Endodermal cell (in vitro differentiated cells): ENCODE measurements at places on chromosomes 4 and X. TPM values are rescaled to one million over a fixed set of nuclear protein-coding genes. Genes with fewer than 3 reads are reported as not detected.

- DNase-seq: peak; percentile 49
These were observed 6.5 kb downstream of the NKX3-2 start for GRCh38 chr4:13537832-13538177.

DNA sequence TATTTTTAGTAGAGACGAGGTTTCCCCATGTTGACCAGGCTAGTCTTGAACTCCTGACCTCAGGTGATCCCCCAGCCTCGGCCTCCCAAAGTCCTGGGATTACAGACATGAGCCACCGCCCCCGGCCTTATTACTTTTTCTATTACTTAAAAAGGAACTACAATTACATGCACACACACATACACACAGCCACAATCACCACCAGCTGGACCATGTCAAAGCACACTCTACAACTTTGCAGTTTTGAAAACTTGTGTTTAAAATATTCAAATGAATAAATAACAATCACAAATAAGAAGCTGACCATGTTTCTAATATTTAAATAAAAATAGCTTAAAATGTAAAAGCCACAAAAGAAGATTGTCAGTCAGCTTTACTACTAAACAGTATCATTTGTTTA lies 23.4 kb downstream of the SLC10A7 start:
- DNase-seq: no peak

DNA sequence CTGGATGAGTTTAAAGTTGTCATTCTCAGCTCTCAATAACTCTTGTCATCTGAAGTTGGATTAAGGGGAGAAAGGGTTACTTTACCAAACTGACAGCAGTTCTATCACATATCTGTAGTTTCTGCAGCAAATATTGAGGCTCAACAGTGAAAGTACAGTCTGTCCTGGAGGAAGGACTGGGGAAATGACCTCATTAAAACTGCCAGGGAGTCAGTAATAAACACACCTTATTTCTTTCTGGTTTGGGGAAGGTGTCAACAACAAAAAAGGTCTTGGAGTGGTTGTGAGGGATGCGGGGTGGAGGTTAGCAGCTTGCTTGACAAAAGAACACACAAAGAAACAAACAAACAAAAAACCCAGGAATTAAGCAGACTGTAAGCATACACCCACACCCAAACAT lies 1418.0 kb downstream of the STIM2 start:
- DNase-seq: no peak

DNA sequence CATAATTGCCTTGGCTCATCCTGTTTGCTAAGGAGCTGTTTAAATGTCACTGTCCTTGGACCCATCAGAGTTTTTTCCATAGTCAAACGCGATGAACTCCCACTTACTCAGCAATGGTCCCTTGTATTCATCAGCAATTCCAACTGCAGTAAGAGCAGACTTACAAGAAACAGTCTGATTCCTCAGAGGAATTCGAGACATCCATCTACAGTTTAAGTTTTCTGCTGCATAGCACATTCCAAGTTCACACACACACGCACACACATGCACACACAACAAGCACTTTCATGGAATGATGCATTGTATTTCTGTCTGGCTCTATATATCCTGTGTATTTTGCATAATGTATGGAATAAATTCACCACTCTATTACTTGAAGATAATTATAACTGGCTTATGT lies 32.7 kb upstream of the TMEM150C start:
- no peak for DNase-seq

DNA sequence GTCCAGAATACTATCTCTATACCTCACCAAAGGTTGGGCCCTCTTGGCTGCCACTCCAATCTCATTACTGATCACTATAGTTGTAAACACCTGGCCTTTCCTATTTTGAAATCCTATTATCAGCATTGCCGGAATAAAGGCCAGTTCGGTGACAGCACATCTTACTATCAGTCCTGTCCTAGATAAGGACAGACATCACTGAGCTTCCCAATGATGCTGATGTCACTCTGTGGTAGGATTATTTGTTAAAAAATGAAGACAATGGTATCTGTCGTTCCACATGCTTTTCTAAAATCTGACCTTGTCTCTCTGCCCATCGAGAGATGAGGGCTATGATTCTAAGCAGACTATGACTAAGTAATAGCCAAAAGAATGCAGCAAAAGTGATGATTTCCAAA lies 260.4 kb downstream of the PDGFC start:
- DNase-seq: no peak

DNA sequence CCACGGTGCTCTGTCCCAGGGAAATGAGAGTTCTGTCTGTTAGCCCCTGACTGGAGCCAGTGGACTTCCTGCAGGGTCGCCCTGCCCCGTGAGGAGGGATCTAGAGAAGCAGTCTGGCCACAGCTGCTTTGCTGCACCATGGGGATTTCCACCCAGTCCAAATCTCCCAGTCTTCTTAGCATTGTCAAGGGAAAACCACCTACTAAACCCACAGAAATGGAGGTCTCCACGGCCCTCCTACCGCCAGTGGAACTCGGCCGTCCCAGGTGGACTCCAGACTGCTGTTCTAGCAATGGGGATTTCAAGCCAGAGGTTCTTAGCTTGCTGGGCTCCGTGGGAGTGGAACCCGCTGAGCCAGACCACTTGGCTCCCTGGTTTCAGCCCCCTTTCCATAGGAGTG lies 133.3 kb upstream of the PCDH7 start:
- DNase-seq: no peak

DNA sequence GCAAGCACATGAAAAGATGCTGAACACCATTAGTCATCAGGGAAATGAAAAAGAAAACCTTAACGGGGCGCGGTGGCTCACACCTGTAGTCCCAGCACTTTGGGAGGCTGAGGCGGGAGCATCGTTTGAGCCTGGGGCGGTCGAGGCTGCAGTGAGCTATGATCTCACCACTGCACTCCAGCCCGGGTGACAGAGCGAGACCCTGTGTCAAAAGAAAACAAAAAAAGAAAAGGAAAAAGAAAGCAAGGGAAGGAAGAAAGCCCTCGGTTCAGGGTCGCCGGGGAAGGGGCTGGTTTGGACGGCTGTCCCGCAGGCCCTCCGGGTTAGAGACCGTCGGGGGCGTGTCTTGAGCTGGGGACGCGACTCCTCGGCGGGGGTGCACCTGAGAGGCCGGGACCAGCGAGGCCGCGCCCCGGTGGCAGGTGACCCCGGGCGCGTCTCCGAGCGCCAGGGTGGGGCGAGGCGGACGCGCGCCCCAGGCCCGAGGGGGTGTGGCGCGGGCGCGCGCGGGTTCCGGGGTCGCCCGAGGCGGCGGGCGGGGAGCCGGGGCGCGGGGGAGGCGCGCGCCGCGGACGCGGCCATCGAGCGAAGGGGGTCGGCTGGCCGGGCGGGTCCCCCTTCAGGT lies 478 bp upstream of the PLXNA3 start:
- peak; percentile 83 for DNase-seq

- no peak for DNase-seq
These were observed 175.8 kb downstream of the PPP1R2C start for GRCh38 chrX:42602136-42602535.

The FAM149A gene
- total RNA-seq: 2.4 to 2.8 TPM (median 2.4 TPM) in 3 replicates

DNA sequence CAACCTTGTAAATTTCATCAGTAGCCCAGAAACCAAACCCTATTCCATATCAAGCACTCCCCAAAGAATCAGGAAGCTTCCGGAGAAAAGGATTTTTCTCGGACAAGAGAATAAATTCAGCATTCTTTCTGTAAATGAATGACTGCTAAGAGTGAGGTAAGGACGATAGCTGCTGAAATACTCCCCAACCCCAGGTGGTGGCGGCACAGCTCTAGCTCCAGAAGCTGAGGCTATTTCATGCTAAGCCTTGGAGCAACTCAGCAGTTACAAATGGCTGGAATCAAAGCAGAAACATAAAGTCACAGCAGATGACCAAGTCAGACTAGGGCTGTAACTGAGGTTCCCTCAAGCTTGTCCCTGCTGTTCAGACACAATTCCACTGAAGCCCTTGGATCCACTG lies 13.9 kb upstream of the PCDH19 start:
- DNase-seq: peak; percentile 75

DNA sequence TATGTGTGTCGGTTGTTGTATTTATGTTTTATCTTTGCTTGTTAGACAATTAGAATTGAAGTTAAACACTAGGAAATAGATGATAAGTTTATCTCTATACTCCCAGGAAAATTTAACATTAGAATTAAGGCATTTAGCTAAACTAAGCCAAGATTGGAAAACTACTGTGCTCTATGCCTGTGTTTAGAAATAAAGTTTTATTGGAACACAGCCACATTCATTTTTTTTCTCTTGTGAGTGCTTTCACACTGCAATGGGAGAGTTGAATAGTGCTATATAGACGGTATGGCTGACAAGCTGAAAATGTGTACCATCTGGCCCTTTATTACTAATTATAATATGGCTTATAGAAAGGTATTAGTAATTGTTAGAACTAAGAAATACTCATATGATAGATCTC lies 186.7 kb upstream of the NUDT6 start:
- no peak for DNase-seq

DNA sequence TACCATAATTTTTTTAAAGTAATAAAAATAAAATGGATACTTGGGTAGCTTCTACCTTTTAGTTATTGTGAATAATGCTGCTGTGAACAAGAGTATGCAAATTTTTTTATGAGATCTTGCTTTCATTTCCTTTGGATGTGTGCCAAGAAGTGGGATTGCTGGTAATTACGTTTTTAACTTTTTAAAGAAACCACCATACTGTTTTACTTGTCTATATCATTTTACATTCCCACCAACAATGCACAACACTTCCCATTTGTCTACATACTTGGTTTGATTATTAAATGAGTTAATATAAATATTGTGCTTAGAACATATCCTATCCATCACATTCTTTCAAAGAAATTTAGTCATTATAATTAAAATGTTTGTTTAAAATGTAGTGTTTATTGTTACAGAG lies 3.9 kb upstream of the SULT1B1 start:
- no peak for DNase-seq

The CLDN22 gene
- total RNA-seq: 0.15 and 0.27 TPM in 2 replicates

GRCh38 chrX:20545538-20545937 lies 278.8 kb upstream of the RPS6KA3 start:
- no peak for DNase-seq

GRCh38 chr4:164575861-164576260 lies 178.1 kb upstream of the SMIM31 start:
- no peak for DNase-seq

GRCh38 chrX:11381464-11381863 lies 88.3 kb downstream of the AMELX start:
- DNase-seq: peak; percentile 50

The DSPP gene
- total RNA-seq: not detected in 2 replicates

The MAGEA4 gene
- total RNA-seq: not detected in 3 replicates

The TBCK gene
- total RNA-seq: 38.5 and 48.3 TPM in 2 replicates

DNA sequence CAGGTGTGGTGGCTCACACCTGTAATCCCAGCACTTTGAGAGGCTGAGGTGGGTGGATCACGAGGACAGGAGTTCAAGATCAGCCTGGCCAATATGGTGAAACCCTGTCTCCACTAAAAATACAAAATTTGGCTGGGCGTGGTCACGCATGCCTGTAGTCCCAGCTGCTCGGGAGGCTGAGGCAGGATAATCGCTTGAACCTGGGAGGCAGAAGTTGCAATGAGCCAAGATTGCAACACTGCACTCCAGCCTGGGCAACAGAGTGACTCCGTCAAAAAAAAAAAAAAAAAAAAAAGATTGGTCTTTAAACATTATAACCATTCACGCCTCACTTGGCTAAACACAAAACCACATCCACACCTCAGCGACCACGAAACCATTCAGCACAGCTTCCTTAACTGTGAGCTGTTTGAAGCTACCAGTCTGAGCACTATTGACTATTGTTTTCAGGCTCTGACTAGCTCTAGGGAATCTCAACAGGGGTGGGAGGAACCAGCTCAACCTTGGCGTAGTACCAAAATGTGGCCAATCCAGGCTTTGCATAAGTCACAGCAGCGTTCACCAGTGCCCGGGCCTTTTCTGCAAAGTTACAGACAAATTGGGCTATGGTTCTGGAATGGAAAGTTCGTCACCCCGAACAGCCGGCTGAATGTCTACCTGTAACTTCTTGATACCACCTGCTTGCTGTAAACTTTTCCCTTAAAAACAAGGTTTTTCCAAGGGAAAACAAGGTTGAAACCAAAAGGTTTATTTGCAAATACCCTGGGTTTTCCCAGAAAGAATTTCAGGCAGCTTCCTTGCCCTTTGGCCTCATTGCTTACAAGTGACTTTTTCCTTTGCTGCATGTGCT lies 73.6 kb upstream of the DHX15 start:
- DNase-seq: peak; percentile 83

The USP27X gene
- 6.2 to 9.2 TPM (median 8.2 TPM) in 3 replicates for total RNA-seq

The SMS gene
- 312 and 346 TPM in 2 replicates for total RNA-seq

GRCh38 chrX:103919270-103919637 lies 43.2 kb upstream of the TMSB15B start:
- DNase-seq: no peak

GRCh38 chr4:19703391-19703790 lies 548.3 kb upstream of the SLIT2 start:
- DNase-seq: no peak

The AIMP1 gene
- total RNA-seq: 46.0 and 47.5 TPM in 2 replicates

DNA sequence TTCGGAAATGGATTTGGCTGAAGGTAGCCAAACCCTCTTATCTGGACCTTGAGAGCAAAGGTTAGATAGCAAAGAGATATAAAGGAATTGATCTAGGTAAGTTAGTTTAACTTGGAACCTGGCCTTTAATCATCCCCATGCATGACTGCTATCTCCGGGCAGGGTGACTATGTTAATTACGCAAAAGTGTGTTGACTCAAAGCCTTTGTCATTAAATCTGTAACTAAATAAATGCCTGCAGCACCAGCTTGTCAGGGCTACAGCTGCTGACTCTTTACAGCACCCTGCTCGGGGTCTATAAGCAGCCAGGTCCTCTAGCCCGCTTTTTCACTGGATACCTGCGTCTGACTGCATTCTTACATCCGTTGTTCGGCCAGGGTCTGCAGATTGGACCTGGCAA lies 201.7 kb downstream of the TBCK start:
- DNase-seq: no peak

DNA sequence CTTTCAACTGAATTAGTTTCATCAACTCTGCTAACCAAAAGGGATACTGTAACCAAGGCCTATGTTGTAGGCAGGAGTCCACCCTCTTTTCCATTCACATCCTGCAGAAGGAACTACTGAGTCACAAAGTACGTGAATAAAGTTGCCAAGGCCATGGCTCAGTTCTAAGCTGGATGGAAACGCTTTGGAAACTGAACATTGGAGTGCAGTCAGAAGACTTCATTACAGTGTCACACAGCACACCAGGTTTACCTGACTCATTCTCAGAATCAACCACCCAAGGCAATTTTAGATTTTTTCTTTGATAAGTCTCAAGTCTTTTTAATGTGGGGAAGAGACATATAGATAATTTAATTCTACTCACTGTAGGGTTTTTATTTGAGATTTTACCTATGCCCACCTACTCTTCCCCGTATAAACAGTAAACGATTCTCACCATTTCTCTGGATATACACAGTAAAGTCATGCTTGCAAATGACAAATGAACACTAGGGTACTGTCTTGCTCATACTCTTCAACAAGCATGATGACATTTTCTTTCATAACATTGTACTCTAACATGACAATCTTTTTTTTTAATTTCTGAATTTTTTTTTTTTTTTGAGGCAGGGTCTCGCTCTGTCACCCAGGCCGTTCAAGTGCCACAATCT lies 58.9 kb upstream of the RBM47 start:
- no peak for DNase-seq

GRCh38 chr4:85777908-85778631 lies 303.1 kb downstream of the ARHGAP24 start:
- no peak for DNase-seq

GRCh38 chr4:13452927-13453579 lies 31.1 kb downstream of the RAB28 start:
- no peak for DNase-seq
